ENCODE measurements at places on chromosomes 5 and 9.
A peak's percentile ranks its signal among the peaks of the same experiment; 100 is the strongest.

DNA sequence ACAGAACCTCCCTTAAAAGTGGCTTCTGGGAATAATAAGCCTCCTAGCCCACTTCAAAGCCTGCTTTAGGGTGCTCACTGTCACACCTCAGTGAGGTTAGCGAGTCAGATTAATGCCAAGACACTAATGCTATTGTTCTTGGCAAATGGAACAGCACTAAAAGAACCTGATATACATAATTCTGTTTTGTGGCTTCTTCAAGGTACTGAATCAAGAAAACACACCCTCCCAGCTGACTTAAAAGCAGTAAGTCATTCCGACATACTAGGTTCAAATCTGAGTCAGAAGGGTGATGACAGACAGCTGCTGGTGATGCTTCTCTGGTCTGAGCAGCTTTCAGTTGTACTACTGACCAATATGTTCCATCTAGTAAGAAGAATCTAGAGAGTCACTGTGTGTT is 121.6 kb downstream of the OXCT1 start:
- DNase-seq = no peak

DNA sequence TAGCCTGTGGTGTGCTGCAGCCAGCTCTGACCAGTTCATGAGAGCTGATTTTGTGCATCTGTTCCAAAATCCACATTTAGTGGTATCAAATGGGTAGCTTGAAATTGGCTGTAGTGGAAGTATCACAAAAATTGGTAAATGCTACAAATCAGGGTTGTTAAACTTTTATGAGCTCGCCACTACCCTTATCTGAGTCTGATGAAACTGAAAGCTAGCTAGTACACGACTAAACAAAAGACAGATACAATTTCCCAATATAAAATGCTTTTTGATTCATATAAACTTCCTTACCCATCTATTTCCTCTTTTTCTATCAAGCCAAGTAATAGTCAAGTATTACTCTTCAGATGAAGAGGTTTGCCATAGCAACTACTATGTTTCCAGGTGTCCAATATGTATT is 392.0 kb downstream of the TMEM161B start:
- DNase-seq = no peak

GRCh38 chr5:60161340-60161934 is 267.9 kb upstream of the PDE4D start:
- DNase-seq = peak; percentile 9

DNA sequence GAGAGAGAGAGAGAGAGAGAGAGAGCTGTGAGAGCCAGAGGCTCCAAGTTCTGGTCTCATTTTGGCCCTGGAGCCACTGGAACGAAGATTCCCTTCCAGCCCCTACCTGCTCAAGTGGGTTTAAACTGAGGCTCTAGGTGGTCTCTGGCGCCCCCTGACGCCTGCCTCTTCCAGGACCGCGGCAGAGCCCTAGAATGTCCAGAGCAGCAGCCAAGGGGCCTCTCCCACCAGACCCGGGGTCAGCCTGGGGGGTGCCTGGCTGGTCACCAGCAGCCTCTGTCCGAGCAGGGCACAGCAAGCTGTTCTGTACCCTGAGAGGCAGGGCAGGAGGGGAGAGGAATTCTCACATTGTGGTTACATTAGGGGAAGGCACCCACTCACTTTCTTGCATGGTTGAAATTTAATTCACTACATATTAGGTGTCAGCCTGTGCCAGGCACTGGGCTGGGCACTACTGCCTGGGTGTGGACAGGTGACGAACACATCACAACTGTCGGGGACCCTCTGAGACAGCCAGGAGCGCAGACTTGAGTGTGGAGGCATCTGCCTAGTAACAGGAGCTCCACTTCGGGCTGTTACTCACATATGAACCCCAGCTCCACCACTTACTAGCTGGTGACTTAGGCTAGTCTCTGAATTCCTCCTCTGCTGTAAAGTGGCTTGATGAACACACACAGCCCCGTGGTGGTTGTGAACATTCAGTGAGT is 44.5 kb downstream of the AMBP start:
- no peak for DNase-seq

Measured in NCI-H187 (cell line).